Stimulated activated CD8-positive, alpha-beta memory T cell treated with anti-CD3 and anti-CD28 coated beads, Interleukin-7, amount 100 ng/mL, for 1 hour (primary cell): ENCODE measurements at places on chromosomes 11 and 22.

GRCh38 chr11:107598225-107599139 is 7.5 kb downstream of the ELMOD1 start:
- no peak for DNase-seq

- DNase-seq: no peak
Measured at GRCh38 chr11:62050716-62051115, 73.1 kb upstream of the INCENP start.

GRCh38 chr11:2562890-2563212 is 118.0 kb downstream of the KCNQ1 start:
- DNase-seq: no peak

DNA sequence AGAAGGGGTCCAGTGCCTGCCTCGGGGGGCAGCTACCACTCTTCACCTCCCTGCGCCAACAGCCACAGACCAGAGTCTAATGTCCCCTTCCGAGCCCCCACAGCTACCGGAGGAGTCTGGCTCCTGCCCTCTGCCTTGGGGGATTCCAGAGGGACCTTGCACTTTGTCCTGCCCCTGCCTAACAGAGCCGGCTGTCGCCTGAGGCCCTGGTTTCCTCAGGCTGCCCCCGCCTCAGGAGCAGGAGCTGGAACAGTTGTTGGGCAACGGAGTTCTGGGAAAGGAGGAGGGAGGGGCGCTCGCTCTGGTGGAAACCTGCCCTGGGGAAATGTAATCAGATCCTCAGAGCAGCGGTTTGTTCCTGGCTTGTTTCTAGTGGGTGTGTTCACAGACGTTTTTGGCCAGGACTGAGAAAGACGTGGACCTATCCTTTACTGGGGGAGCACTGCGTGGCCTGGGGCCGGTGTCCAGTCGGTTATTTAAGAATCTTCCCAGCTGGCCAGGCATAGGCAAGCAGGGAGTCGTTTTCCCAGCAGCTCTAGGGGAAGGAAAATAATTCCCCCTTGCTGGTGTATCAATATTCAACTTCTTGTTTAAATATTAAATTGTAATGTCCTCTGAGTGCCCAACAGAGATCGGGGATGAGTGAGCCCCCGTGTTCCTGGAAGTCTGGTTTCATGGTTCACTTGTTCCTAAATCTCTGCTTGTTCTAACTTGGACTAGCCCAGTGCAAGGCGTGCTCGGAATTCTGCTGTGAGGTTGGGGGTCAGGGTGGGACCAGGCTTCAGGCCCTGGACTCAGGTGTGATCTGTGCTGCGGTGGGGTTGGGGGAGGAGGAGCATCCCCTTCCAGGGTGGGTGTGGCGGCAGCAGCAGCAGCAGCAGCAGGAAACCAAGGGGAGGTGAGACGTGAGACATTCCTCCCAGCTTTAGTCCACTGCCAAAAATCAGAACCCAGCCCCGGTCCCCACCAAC is 32.1 kb downstream of the A4GALT start:
- DNase-seq: no peak
